Progenitor cell of endocrine pancreas (in vitro differentiated cells): ENCODE measurements at places on chromosomes 1 and 21.

DNA sequence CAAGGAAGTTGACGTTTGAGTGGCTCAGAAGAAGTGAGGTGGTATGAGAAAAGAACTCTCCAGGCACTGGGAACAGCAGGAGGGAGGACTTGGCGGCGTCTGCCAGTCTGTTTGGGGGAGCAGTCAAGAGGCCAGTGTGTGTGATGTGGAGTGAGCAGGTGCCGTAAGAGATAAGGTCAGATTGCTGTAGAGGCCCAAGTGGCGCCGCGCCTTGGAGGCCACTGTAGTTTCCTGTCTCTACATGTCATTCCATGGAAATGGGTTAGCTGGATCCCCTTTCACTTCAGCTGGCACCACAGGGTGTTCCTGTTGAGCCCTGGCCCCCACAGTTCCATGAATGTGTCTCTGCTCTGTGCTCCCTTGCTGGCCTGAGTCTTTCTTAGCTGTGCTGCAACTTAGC, 35.5 kb upstream of the PTPRF start:
- DNase-seq = no peak

DNA sequence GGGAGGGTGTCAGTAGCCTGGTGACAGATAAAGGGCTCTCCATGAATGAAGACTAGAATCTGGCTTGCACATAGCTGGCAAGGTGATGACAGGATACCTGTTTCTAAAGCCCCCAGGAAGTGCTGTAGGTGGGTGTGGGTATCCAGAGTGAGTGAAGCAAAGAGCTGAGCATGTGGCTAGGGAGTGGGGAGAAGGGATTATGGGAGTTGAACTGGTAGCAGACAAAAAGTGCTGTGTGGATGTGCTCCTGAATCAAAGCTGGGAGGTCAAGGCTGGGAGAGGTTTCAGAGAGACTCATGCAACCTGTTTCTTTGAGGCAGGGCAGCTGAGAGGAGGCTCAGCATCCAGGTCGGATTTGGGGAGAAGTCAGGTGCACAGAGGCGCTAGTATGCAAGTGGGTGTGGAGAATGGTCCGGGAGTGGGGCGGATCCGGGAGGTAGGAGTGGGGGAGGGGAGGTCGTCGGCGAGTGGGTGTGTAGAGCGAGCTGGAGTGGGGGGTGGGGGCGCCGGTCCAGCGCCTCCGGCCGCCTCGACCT, 600 bp downstream of the ASTN1 start:
- DNase-seq = no peak

DNA sequence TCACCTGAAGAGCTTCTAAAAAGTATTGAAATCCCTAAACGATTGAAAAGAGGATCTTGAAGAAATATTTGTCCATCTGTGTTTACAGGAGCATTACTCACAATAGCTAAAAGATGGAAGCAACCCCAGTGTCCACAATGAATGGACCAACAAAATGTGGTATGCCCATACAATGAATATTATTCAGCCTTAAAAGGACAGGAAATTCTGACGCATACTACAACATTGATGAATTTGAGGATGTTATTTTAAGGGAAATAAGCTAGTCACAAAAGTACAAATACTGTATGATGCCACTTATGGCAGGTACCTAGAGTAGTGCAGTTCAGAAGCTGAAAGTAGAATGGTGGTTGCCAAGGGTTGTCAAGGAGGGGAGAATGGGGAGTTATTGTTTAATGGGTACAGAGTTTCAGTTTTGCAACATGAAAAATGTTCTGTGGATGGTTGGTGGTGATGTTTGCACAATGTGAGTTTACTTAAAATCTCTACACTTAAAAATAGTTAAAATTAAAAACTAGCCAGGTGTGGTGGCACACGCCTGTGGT, 37.1 kb upstream of the GADD45A start:
- DNase-seq = no peak

- DNase-seq = no peak
These were observed 33.2 kb downstream of the RCSD1 start for GRCh38 chr1:167663002-167663772.

DNA sequence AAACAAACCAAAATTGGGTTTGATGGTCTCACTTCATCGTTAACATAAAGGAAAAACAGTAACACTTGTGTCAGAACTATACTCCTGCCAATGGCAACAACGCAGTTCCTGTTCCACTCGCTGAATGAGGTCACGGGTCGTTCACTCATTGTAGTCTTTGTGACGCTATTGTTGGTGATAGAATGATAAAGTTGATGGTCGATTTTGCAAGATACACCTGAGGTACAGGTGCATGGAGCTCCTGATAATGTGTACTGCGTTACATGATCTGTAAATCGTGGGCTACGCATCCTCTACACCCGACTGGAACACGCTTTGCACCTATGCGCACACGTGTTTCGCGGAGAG, 391 bp upstream of the CENPS start:
- no peak for DNase-seq

- DNase-seq = no peak
These were observed 64.3 kb downstream of the EVA1C start for GRCh38 chr21:32476661-32477423.

- DNase-seq = no peak
These were observed 13.5 kb upstream of the LORICRIN start for GRCh38 chr1:153246018-153246417.

- DNase-seq = no peak
These were observed 90.6 kb downstream of the ATP6V1G3 start for GRCh38 chr1:198449727-198450433.

GRCh38 chr1:231715816-231716722, 89.5 kb downstream of the DISC1 start:
- DNase-seq = no peak

DNA sequence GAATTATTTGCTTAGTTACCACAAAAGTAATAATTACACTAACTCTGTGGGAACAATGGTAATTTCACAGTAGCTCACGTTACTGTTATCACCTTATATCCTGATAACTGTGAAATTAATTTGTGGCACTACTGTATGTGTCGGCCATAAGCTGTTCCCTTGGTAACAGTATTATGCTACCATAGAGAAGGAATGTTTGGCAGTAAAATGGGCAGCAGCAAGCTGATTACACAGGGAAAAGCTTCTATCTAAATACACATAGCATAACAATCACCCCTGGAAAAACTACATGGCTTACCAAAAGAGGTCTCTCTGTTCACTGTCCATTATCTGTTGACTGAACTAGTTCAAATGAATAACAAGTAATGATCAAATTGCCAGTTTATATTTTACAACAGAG, 124.1 kb downstream of the DPYD start:
- DNase-seq = no peak

- DNase-seq = peak; percentile 2
These were observed 143.2 kb downstream of the PTPRU start for GRCh38 chr1:29379443-29380073.

DNA sequence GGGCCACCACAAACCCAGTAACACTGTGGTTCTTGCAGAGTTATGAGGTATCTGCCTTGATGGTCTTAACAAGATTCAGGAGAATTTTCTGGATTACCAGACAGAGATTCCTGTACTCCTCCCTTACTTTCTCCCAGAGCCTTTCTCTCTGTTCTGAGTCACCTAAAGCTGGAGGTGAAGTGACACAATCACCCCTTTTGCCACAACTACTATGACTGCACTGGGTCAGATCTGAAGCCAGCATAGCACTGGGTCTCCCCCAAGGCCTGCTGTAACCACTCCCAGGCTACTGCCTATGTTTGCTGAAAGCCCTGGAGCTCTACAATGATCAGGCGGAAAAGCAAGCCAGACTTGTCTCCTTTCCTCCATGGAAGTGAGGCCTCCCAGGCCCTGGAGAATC, 156.7 kb upstream of the NEGR1 start:
- DNase-seq = no peak

DNA sequence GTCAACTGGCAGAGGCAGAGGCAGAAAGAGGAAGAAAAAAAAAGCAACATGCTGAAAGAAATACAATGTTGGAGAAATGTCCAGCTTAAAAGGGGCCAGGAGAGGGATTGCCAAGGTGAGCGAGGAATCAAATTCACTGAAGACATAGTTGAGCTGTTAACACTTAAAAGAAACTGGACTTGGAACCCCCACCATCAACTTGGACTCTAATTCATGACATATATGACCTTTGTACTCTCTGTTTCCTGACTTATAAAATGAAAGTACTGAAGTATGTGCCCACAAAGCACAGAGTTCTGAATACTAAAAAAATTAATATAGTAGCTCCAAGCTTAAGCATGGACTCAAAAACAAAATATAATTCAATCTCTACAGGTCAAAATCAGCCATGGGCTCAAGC, 16.1 kb downstream of the PRR9 start:
- DNase-seq = no peak

GRCh38 chr1:211526101-211526500, 34.1 kb upstream of the RD3 start:
- DNase-seq = no peak

- no peak for DNase-seq
These were observed 59.8 kb downstream of the NGF start for GRCh38 chr1:115278211-115278610.
